ENCODE measurements at places on chromosomes 16 and 17. TPM values are rescaled to one million over a fixed set of nuclear protein-coding genes. Genes with fewer than 3 reads are reported as not detected.

DNA sequence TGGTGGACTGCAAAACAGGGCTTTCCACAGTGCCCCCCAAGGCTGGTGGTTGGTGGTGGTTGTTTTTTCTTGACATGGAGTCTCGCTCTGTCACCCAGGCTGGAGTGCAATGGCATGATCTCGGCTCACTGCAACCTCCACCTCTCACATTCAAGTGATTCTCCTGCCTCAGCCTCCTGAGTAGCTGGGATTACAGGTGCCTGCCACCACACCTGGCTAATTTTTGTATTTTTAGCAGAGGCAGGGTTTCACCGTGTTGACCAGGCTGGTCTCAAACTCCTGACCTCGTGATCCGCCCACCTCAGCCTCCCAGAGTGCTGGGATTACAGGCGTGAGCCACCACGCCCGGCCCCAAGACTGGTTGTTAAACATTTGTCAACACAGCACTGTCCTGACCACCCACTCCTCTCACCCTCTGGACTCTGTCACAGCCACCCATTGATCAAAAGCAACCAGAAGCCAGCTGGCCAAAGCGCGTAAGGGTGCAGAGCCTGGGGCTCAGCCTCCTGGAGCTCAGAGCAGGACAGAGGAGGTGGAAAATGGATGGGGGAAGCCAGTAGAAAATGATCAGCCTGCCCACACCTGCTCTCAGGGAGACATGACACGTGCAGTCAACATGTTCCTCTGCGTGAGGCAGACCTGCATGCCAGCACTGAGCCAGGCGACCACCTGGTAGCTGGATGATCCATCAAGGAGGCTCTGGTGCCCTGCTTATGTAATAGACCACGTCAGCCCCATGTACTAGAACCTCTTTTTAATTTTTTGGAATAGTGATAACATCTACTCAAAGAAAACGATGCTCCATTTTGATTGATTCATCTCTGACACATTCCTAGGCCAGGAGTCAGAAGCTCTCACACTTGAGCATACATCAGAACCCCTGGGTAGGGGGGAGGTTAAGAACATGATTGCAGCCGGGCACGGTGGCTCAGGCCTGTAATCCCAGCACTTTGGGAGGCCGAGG is 14.8 kb upstream of the OSGIN1 start:
- no peak for DNase-seq

DNA sequence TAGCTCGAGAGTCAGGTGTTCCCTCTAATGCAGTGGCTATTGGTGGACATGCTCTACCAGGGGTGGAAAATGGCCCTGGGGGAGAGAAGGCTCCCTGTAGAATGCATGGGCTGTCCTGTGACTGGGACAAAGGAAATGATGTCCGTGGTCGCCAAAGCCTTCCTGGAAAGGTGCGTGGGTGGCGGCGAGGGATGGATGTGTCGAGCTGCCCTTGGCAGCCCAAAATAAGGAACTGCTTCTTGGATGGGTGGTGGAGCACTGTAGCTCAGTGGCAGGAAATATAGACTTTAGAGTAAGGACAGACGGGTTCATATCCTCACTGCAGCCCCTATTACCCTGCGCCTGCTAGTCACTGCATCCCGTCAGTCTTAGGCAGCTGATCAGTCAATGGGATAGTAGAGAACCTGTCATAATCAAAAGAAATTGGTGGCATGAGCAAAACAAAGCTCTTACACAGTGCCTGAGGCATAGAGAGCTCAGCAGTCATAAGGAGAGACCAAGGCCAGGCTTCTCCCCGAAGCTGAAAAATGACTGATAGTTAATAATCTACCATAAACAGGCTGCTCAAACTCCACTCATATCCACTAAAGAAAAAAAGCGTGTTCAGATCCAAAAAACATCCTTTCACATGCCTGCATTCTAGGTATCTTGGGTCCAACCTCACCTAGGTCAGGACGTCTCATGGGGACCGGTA is 123.5 kb upstream of the PLCG2 start:
- DNase-seq: no peak

GRCh38 chr17:8005967-8006730 is 3.7 kb downstream of the GUCY2D start:
- DNase-seq: no peak

The CCDC92B gene
- total RNA-seq: 0.87 TPM

- no peak for DNase-seq
These were observed 2.4 kb downstream of the CORO6 start for GRCh38 chr17:29620271-29620670.

GRCh38 chr17:41505809-41506767 is 676 bp upstream of the KRT13 start:
- DNase-seq: no peak

The PIMREG gene
- total RNA-seq: 15.4 TPM

- no peak for DNase-seq
These were observed 83.5 kb downstream of the XYLT1 start for GRCh38 chr16:17387256-17387655.

DNA sequence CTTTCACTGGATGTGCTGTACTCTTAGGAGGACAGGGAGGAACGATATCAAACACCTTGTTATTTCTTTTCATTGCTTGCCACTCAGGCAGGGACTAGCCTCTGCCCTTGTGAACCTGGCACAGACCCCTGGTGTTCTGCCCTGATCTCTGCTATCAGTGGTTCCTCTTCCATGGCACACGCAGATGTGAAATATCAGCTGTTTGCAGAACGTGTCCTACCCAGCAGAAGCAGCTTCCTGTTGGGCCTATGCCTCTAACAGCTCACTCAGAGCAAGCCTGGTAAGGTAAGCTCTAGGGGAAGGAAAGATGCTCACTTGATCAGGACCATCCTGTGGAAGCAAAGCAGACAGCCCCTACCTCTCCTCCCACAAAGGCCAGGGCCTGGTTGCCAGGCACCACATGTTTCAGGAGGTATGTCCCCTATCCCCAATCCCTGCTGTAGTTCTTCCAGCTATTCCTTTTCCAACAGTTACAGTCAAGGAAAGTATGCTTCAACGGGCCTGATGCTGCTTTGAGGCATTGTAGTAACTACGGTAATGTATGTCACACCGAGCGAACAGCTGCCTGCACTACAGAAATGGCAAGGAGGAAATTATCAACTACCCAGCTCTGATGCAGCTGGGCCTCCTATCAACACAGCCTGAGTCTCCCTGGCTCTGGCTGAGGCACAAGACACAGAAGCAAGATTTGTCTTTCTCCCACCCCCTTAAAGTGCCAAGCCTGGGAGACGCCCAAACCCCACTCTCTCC is 41.3 kb upstream of the GFOD2 start:
- no peak for DNase-seq

The SULT1A4 gene
- total RNA-seq: 3.3 TPM

- DNase-seq: no peak
These were observed 86.4 kb upstream of the LGALS9 start for GRCh38 chr17:27544350-27545131.

The HBA2 gene
- not detected for total RNA-seq

GRCh38 chr17:50058296-50058953 is 2.5 kb downstream of the ITGA3 start:
- no peak for DNase-seq

DNA sequence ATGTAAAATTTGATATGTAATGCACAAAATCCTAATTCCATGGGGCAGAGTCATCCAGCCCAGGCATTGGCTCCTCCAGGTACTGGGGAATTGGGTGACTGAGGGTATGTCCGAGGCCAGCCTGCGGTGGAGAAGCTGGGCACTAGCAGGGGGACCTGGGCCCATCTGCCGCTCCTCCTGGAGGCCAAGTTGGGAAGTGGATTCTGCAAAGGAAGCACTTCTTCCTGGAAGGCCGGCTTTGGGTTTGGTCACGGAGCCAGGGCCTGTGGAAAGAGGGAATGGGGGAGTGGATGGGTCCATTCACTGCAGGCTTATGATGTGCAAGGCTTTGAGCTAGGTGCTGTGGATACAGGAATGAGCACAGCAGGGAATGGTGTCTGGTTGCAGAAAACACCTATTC is 85.8 kb downstream of the GNAO1 start:
- no peak for DNase-seq

GRCh38 chr16:26453215-26453614 is 613.5 kb upstream of the C16orf82 start:
- DNase-seq: no peak

- DNase-seq: no peak
These were observed 389.2 kb upstream of the SALL1 start for GRCh38 chr16:51540259-51540658.

DNA sequence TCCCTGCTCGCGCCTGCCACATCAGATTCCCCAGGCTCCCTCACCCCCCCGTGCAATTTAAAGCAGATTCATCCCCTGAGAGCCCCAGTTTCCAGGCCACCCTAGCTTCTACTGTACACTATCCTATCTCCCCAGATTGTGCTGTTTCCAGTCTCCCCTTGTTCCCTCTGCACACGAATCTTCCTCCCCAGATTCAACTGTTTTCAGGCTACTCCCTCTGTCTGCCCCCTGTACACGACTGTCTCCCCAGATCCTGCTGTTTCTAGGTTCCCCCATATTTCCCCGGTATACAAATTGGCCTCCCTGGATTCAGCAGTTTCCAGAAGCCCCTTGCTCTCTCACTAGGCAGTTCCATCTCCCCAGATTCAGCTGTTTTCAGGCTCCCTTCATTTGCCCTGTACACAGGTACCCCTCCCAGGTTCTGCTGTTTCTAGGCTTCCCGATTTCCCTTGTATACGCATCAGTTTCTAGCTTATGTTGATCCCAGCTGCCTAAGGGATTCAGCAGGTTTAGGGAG is 22.9 kb downstream of the COPZ2 start:
- no peak for DNase-seq

The TRIM65 gene
- total RNA-seq: 13.9 TPM

- DNase-seq: no peak
These were observed 4.2 kb downstream of the NR1D1 start for GRCh38 chr17:40095944-40096791.

The PRSS33 gene
- 0.27 TPM for total RNA-seq

GRCh38 chr17:78137392-78138203 is 7.0 kb downstream of the TMC8 start:
- no peak for DNase-seq

GRCh38 chr17:57433452-57433851 is 177.1 kb downstream of the MSI2 start:
- no peak for DNase-seq

DNA sequence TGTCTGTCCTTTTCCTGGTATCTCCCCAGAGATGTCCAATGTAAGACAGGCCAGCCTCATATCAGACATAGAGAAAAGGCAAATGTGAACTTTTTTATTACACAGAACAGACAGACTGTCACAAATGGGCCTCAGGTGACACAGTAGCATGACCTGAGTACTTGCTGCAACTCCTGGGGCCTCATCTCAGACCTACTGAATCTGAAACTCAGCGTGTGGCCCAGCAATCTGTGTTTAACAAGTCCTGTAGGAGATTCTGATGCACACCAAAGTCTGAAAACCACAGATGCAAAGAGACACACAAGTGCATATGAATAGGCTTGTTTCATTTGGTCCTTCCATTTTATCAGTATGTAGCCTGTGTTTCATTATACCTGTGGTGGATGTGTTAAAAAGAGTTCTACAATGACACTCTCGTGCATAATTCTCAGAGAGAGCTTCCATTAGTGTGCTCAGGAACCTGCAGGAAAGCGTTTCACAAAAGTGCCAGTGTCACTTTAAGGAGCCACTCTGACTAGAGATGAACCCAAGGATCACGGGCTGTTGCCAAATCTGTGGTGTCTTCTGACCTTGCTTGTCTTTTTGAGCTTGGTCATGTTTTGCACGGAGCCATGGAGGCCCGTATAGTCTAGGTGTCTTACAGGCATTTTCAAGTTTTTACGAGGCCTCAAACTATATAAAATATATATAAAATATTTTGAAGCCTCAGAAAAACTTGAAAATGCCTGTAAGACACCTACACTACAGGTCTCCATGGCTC is 33.8 kb upstream of the NF1 start:
- DNase-seq: no peak

The RPS2 gene
- total RNA-seq: 2,309 TPM

The PAGR1 gene
- 29.9 TPM for total RNA-seq

- DNase-seq: no peak
These were observed 91.6 kb downstream of the ABCC6 start for GRCh38 chr16:16131659-16132058.

The CACNG3 gene
- total RNA-seq: not detected

The LRRC37A gene
- 6.8 TPM for total RNA-seq

DNA sequence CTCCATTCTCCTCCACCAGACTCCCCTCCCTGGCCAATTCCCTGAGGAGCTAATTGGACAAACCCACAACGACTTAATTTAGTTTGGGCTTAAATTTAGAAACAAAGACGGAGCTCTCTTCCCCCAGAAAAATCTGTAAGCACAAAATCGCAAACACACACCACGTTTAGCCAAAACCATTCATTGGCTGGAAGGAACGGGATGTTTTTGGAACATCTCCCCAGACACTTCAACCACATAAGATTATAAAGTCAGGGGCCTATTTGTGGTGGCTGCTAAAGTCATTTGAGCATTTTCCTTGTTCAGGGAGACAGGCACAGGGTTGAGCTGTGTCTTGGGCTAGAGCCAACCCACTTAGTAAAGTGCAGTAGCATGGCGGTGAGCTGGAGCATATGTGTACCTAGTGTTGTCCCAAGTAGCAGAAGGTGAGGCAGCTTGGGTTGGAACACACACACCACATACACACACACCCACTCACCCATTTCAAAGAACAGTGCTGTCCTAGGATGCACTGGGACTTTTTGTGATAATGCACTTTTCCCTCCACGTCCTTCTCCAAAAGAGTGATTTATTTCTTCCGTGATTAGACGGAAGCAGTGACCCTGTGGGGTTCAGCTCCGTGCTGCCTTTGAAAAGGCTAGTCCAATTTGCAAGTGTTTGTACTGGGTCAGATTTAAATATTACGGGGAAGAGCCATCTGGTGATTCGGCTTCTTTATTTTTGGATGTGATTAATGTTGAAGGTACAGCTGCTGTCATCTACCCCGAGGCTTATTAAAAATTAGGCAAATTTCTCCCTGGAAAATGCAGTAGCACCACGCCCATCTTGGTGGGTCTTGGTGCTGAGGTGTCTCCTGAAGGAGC is 32.2 kb downstream of the ELAC2 start:
- DNase-seq: no peak

The SCGB1C2 gene
- total RNA-seq: not detected

The TBC1D26 gene
- total RNA-seq: 2.9 TPM

- no peak for DNase-seq
These were observed 76.6 kb downstream of the MAF start for GRCh38 chr16:79523971-79524370.

DNA sequence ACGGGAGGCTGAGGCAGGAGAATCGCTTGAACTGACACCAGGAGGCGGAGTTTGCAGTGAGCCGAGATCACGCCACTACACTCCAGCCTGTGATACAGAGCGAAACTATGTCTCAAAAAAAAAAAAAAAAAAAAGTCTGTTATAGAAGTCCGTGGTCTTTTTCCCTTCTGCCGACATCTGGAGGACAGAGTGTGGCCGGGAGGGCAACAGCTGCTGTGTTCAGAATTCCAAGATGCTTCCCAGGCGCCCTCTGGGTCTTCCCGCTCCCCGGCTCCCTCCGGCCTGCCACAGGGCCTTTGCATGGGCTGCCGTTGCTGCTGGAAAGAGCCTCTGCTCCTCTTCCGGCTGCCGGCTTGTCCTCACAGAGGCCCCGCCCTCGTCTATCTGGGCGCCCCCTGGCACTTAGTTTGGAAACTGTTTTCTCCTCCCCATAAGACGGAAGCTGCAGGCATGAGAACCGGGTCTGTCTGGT is 2.4 kb upstream of the CACNA1H start:
- no peak for DNase-seq
